ENCODE measurements at places on chromosomes 16 and 17.

GRCh38 chr16:90023078-90023447 is 3.8 kb upstream of the DBNDD1 start:
- no peak for DNase-seq

DNA sequence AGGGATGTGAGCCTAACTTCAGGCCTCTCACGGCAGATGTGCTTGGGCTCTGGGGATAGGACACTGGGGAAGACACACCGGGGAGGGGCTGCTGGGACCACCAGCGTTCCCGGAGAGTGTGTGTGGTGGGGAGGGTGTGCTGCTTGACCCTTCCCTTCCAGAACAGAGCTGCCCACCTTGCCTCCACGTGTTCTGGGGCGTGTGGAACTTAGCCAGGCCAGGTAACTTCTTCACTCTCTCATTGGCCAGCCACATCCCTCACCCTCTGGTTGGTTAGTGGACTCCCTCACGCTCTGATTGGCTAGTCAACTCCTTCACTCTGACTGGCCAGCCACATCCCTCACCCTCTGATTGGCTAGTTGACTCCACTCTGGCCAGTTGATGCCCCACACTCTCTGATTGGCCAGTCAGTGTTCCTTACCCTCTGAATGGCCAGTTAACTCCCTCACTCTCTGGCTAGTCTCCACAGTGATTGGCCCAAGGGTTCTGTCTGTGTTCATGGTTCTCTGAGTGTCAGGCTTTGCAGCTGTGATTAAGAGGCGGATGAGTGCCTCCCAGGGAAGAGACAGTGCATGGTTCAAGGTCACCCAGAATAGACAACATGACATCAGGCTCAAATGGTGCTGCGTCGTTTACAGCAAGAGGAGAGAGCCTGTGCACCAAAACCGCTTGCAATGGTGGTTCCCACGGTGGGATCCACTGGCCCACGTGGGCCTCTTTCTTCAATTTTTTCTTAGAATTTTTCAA is 10.0 kb downstream of the TMEM235 start:
- DNase-seq: no peak

DNA sequence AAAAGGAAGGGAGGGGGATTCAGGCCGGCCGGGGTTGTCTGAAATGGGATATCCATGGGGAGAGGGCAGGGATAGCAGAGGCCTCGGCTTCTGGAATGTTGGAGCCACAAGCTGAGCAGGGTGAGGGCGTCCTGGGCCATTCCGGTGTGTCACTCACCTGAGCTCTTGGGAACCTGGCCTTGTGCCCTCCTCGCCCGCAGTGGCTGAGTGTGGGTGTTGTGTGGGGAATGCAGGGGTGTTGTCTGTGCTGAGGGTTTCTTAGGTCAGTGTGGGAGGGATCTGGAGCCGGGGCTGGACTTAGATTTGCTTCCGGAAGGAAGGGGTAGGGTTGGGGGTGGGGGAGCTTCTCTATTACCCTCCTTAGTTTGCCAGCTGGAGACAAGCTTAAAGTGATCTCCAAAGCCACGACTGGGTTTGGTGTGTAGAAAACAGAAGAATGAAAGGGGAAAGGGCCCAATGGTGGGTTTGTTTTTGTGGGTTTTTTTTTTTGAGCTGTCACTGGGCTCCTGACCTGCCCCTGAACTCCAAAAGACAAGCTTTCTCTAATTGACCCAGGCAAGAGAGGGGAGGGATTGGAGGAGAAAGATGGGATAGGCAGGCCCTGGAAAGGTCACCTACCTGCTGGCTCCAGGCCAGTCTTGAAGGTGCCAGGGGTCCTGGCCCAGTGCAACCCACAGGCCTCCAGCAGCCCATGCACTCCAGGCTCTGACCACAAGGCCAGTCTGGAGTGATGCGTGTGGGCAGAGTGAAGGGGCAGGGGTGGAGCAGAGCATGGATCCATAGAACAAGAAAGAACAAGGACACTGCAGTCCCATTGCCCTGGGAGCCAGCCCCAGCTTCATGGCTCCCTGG is at the start of gene SULT1A2:
Gene SULT1A2, minus strand, starts transcription at position 211 of the 852 bp plus-strand sequence. CDS start 1,120 bp downstream, outside the sequence.
- DNase-seq: no peak

DNA sequence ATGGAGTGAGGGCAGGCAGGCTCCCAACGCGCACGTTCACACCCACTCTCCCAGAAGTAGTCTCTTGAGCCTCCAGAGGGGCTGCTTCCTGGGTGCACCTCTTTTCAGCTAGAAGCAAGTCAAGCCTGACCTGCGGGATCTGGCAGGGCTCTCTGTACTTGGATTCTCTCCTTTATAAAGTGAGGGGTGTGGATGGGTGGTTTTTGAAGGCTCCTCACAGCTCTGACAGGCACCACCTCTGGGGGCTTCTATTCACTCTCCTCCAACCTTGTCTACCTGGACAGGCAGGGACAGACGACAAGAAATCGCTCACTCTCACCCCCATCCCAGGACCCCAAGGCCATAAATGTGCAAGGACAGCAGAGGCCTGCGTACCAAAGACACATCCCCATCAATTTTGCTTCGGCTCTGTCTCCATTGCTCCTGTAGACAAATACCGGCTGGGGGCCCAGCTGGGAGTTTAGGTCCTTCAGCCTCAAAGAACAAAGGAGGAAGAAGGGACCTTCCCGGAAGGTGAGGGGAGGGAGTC is 814 bp upstream of the DYNLL2 start:
- DNase-seq: no peak

DNA sequence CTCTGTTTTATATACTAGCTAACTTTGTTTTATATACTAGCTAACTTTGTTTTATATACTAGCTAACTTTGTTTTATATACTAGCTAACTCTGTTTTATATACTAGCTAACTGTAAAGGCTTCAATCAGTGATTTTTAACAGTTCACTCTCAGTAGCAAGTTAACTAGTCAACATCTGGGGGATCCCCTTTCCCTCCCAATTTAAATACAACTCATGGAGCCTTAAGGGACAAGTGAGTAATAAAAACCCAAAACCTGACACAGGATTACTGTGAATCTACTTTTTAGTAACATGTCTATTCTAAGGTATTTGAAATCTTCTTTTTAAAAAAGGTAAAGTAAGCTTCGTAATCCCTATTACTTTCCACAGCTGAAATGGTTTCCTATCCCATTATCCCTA is 32.2 kb downstream of the FAM222B start:
- DNase-seq: no peak

DNA sequence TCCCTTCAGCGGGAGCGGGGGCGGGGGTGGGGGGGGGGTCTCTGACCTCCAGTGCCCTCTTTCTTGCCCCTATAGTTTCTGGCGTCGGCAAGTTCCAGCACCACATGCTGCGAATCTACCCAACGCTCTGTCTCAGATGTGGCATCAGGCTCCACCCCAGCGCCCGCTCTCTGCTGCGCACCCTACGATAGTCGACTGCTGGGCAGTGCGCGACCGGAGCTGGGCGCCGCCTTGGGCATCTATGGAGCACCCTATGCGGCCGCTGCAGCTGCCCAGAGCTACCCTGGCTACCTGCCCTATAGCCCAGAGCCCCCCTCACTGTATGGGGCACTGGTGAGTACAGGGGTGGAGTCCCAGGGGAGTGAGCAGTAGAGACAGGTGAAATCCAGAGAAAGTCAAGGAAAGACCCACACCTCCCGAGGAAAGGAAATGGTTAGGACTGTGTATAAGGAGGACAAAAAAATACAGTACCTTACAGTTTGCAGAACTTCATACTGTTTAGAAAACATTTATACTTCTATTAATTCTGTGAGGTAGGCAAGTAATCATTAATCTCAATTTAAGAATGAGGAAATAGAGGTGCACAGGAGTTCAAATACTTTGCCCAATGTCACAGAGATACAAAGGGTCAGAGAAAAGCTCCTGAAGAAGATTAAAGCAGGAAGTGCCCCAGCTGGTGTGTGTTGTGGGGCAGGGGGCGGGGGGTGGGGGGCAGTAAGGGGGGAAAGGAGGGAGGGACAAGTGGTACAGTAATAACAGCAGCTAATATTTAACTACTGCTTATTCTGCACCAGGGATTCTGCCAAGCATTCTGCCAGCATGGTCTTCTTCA is 2.5 kb downstream of the IRX6 start:
- DNase-seq: no peak

GRCh38 chr17:56939869-56940484 is 20.9 kb downstream of the COIL start:
- no peak for DNase-seq

GRCh38 chr16:67548265-67549126 is 13.8 kb upstream of the CTCF start:
- DNase-seq: no peak

- DNase-seq: no peak
These were observed 3.8 kb downstream of the FAM83G start for GRCh38 chr17:19000531-19001325.

- no peak for DNase-seq
These were observed 42.1 kb downstream of the AIPL1 start for GRCh38 chr17:6392609-6393350.

All from SK-N-MC (cell line).